Stimulated activated CD4-positive, alpha-beta T cell treated with anti-CD3 and anti-CD28 coated beads, Interleukin-12 subunit alpha, Interleukin-12 subunit beta, amount 100 ng/mL, for 48 hours (primary cell): ENCODE measurements at places on chromosomes 4 and X.

- no peak for DNase-seq
These were observed 59.5 kb upstream of the KDR start for GRCh38 chr4:55184600-55185523.

DNA sequence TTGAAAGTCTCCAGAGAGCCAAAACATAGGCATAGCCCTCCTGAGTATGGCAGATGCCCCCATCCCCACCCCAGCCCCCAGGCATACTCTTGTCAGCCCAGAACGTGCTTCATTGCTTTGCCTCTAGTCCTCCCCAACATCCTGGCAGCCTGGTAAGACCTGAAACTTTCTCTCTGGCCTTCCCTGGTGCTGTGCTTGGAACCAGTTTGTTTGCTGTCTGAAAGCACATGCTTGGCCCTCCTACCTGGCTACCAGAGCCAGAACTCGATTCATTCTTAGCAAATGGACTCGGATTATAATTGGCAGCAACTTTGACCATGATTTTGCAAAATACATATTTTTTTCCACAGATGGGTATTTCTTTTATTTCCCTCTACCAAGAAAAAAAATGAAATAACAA lies 248.1 kb downstream of the USP46 start:
- no peak for DNase-seq

GRCh38 chrX:120014354-120015130 lies 62.9 kb downstream of the RHOXF2B start:
- no peak for DNase-seq

- DNase-seq = no peak
These were observed 3.3 kb downstream of the SH3TC1 start for GRCh38 chr4:8202108-8203051.

DNA sequence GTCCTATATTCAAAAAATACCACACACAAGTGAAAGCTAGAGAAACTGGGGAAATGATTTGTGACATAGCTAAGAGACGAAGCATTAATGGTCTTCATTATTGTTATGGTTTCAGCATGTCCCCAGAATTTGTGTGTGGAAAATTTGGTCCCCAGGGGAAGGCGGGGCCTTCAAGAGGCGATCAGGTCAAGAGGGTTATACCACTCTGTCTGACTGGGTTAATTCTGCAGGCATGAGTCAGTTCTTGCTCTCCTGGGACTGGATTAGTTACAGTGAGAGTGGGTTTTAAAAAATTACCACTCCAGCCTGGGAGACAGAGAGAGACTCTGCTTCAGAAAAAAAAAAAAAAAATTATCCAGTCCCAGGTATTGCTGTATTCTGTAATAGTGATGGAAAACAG lies 2.1 kb upstream of the MTNR1A start:
- no peak for DNase-seq

DNA sequence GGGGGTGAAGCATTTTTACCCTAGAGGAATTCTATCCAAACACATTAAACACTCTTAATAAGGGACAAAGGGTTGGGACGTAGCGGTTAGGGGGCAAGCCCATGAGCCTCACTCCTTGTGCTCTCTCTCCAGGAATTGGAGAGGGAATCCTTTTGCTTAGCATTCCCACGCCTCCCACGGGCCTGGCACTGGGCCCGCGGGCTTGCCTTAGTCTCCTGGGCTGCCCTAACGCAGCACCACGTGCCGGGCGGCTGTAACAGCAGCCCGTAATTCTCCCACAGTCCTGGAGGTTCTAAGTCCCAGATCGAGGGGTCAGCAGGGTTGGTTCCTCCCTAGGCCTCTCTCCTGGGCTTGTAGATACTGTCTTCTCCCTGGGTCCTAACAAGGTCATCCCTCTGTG lies 67.5 kb downstream of the TBL1X start:
- no peak for DNase-seq

DNA sequence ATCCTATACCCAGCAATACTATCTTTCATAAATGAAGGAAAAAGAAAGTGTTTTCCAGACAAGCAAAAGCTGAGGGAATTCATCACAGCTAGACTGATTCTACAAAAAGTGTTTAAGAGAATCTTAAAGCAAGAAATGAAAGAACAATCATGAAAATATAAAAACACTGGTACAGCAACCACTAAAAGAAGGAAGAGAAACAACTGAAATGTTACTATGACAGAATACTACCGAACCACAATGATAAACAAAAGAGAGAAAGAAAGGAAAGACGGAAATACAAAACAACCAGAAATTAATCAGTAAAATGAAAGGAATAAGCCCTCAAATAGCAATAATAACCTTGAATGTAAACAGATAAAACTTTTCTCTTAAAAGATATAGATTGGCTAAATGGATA lies 110.8 kb upstream of the AFF2 start:
- no peak for DNase-seq

DNA sequence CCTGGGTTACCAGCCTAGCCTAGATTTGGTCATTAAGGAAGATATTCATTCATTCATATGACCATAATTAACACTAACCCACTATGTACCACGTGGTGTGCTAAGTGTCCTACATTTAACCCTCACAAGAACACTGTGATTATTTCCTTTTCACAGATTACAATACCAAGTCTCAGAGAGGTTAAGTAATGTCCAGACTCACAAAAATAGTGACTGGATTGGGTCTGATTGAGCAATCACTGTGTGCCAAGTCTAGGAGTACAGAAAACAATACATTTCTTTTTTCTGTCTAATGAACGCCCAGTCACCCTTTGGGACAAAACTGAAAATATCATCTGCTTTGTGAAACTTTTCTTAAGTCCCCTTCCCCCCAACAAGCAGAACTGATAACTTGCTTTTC lies 7.6 kb upstream of the DLG3 start:
- DNase-seq = no peak

DNA sequence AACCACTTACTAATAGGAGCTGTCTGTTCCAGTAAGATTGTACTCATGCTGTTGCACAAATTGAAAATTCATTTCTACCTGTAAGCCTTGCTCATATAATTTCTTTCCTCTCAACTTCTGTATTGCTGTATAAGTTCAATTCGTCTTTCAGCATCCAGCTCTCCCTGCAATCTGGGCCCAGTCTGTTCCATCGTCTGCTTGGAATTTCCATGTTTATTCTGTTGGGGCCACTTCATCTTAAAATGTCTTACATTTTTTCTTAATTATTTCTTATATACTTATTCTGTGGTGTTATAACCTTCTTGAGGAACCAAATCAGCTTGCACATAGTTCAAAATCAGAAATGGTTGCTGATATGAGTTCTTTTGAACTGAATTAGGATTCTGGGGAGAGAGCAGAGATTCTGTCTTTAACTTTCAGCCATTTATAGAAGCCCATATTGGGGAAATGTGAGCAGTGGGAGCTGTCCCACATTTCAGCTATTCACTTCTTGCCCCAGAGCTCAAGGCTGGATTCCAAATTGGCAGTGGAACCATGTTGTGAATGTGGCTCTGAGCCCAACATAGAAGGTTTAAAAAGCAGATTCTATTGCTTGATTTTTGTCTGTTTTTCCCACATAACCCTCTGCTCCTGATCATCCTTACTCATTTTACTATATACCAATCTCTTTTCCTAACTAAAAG lies 291.9 kb downstream of the BMPR1B start:
- no peak for DNase-seq

GRCh38 chr4:169286562-169287301 lies 16.0 kb upstream of the SH3RF1 start:
- DNase-seq = no peak

DNA sequence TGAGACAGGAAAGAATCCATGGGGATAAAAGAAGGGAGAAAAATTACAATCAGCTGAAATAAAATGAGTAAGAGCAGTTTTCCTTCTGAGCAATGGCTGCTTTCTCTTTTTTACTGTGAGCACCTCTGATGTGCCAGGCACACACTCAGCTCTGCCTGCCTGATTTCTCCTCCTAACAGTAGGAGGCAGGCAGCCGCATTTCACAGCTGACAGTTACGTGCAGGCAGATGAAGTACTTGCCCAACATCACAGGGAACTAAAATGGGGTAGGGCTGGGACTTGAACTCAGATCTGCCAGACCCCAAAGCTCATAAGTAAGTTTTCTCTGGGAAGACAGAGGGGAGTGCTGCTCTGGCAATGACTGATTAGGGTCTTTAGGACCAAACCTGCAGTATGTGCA lies 54.6 kb downstream of the C4orf50 start:
- DNase-seq = no peak

DNA sequence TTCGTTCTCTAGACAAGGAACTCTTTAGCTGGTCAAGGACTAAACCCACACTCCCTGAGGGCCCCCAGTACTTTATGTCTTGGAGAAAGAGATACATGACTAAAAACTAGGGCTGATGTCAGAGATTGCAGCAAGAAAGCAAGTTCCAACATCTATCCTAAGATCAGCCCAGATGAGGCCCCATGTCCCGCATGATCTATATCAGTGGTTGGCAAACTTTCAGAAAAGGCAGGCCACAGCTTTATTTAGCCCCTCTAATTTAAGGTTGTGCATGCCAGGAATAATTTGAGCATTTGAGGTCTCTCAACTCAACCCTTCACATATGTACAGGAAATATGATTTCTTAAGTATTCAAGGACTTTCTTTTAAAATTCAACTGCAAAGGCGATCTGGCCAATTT lies 44.1 kb upstream of the FRMD7 start:
- DNase-seq = no peak

- no peak for DNase-seq
These were observed 252.6 kb downstream of the PAPSS1 start for GRCh38 chr4:107467461-107467860.

- no peak for DNase-seq
These were observed 21.4 kb upstream of the RBPJ start for GRCh38 chr4:26299254-26299882.

DNA sequence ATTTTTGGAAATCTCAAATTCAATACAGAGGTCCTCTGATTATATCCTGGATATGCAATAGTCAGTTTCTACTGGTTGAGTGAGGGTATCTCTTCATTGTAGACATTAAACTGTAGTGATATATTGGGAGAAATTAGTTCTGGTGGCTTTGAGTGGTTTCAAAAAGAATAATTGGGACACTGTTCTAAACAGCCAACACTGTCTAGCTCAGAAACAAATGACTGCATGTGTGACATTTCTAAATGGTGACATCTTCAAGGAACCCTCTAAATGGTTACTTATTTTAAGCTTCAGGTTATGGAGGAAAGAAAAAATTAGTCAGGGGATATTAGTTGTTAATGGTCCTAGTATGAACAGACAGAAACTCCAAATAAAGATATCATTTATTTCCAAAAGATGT lies 186.2 kb downstream of the LARP7 start:
- no peak for DNase-seq
